ENCODE measurements at places on chromosomes 16 and 17.

DNA sequence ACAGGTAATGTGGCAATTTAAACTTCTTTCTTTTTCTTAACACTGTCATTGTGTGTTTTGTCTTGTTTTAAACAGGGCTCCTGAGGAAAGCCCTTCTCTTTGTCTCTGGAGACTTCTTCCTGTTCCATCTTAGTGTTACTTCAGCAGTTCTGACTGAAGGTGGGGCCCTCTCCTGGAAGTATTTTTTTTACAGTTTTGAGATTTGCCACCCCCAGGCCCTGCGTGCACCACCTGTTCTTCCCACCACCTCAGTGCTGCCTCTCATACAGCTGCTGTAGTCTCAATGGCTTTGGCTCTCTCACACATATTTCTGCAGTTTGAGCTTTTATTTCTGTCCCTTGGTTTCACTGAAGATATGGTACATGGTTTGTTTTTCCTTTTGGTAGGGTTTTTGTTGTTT lies 52.5 kb upstream of the ALDH3A1 start:
- no peak for DNase-seq

GRCh38 chr16:89489040-89489897 lies 1.1 kb downstream of the ANKRD11 start:
- peak; percentile 84 for DNase-seq

DNA sequence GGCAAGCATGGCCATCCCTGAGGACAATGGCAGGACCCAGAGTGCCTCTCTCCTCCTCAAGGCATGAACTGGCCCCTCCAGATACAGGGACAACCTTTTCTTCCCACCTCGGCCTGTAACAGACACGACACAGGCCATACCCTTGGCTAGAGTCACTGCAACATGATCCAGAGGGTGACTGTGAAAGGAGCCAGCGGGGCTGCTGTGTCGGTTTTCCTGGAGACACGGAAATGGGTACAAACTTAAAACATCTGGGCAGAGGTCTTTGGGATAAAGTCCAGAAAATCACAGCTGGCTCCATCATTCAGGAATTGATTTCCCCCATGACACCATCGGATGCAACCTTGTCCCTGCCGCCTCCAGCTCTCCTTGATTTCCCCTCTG lies 5.3 kb downstream of the CEP295NL start:
- no peak for DNase-seq

GRCh38 chr17:58236394-58236793 lies 2.0 kb upstream of the LPO start:
- DNase-seq: no peak

DNA sequence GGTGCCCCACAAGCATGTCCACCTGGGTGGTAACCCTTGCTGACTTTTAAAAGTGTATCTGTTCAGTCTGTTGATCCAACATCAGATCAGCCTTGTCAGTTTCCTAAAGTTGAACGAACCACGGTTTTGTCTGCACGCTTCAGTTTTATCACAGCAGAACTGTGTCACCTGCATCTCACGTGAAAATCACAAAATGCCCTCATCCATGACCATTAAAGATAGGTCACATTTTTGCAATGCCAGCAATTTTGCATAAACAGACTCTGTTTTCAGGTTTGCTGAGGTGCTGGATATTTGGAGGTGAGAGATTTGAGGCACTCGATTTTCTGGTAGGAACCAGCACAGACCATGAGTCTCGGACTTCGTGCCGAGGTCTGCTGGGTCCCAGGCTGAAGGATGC lies 3.0 kb downstream of the METRNL start:
- no peak for DNase-seq

- DNase-seq: no peak
Observed at GRCh38 chr16:13289515-13289914, 388.1 kb downstream of the SHISA9 start.

DNA sequence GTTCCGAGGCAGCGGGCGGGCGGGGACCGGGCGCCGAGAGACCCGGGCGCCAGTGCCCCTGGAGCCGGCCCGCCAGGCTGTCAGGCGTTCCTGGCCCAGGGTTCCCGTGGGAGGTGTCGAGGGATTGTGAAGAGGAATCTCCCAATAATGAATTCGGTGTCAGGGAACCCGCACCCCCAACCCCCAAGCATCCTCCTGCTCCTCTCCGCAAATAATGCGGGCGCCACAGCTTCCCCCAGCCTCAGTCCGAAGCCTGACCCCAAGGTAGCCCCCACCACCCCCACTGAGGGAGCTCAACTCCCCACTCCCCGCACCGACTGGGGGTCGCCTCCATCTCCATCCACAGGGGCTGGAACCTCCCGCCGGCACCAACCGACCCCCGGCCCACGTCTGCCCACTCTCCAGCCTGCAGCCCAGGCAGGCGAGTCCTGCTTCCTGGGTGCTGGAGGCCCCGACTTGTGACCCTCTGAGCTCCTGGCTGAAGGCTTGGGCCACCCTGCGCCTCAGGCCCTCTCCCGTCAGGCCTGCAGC lies 641 bp upstream of the CASKIN1 start:
- DNase-seq: no peak

GRCh38 chr16:52597073-52597771 lies 50.3 kb upstream of the TOX3 start:
- DNase-seq: no peak

DNA sequence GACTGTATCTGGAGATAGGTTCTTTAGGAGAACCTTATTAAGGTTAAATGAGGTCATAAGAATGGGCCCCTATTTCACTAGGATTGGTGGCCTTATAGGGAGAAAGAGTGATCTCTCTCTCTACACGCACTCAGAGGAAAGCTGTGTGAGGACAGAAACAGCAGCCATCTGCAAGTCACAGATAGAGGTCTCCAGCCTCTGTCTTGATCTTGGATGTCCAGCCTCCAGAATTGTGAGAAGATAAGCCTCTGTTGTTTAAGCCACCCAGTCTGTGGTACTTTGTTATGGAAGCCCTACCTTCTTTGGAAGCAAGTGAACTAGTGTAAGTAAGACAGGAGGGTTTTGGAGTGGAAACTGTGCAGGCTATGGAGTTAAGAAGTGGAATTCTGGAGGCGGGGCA lies 93.2 kb downstream of the ELAC2 start:
- no peak for DNase-seq

DNA sequence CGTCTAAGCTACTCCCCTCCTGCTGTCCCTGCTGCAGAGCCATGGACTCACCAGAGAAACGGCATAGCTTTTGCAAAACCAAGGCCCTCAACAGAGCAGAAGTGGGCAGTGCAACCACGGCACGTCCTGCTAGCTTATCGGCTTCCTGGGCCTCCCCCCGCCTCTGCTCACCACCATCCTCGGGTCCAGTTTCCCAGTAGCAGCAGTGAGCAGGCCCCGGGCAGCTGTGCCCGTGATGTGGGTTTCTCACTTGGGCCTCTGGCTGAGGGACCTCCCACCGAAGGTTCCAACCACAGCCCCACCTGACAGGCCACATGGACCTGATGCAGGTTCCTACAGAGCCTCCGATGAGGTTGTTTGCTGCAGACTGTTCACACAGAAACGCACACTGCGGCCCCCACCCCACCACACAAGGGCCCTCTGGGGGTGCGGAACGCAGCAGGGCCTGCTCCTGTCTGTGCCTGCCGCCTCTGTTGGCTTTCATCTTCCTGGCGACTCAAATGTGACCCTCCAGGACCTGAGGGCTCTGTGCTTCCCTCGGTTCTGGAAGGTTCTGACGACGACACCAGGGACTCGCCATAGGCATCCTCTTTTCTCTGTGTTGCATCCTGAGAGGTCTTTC lies 24.8 kb downstream of the PDIA2 start:
- DNase-seq: no peak

DNA sequence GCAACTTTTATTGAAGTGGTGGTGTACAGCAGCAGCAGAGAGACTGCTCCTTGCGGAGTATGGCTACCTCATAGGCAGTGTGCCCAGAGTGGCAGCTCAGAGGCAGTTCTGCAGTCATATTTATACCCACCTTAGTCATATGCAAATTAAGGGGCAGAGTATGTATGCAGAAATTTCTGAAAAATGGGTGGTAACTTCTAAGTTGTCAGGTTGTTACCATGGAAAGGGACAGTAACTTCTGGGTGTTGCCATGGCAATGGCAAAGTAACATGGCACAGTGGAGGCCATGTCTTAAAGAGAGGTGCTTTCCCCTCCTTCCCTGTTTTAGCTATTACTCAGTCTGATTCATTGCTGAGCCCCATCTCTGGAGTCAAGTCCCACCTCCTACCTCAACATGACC lies 53.4 kb downstream of the MEOX1 start:
- peak; percentile 80 for DNase-seq

DNA sequence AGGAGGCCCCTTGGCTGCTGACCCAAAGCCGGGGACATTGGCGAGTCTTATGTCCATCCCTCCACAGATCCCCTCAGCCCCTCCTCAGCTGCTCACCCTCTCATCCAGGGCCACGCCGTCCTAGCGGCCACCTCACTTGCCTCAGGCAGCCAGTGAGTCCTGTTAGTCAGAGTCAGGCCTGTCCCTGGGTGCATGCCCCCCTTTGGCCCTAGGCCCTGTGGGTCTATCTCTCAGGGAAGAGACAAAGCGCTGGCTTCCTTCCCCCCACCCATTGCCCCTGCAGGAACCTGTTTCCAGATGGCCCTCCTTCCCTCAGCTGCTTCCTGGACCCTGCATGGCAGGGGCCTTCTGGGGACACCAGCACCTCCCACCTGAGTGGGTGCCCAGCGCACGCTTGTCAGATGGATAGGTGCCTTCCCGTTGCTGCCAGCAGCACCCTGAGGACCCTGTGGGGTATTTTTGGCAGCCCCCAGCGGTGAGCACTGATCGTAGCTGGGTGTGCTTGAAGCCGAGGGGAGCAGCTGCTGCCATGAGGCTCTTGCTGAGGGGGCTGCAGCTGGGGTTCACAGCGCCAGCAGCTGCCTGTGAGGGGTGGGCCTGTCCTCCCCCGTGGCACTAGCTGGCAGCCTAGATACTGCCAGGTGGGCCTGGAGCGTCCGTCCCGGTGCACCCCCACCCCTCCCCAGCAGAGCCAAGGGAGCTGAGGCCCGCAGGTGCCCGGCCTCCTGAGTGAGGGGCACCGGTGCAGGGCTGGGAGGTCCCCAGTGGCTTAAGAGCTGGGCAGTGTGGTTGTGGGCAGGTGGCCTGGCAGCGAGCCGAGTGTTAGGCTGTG lies 8.4 kb downstream of the DBNDD1 start:
- DNase-seq: no peak

DNA sequence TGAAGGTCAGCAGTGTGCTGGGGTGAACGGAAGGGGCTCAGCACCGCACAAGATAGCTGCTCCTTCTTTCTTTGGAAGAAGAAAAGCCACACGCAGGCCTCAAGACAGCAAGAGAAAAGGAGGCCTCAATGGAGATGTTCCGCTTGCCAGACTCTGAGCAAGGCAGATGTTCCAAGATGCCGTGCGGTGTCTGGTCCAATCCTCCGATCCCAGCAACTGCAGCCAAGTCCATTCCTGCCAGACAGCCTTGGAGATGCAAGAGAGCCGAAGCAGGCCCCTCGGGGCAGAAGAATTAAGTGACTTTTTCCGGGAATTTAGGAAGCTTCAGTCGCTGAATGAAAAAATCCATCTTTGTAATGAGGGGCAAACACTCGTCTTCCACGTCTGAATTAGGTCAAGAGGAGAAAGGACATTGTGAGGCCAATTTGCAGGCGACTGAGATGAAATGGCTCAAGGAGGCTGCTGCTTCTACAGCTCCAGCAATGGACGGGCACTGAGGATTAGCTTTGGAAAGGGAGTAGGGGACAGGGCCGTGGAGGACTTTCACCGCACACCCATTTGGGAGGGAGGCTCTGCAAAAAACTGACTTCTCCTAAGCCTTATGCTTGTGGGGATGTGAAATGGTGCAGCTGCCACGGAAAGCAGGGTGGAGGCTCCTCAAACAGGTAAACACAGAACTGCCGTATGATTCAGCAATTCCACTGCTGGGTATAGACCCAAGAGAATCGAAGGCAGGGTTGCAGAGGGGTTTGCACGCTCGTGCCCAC lies 44.7 kb downstream of the RPH3AL start:
- DNase-seq: no peak

GRCh38 chr16:71771571-71771970 lies 37.1 kb downstream of the AP1G1 start:
- no peak for DNase-seq

GRCh38 chr16:62543516-62543915 lies 507.3 kb upstream of the CDH8 start:
- no peak for DNase-seq

DNA sequence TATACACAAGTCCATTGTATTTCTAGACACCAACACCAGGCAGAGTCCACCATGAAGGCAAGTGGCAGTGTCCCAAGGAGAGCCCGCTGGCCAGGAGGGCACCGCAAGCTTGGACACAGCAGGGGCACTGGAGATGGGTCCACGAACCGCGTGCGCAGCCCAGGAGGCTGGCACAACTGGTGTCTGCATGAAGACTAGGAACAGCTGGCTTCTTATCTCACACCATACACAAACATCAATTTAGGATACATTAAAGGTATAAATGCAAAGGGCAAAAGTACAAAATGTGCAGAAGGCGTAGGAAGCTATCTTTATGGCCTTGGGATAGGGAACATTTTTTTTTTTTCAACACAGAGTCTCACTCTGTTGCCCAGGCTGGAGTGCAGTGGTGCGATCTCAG lies 52.4 kb downstream of the ANKRD11 start:
- DNase-seq: no peak

DNA sequence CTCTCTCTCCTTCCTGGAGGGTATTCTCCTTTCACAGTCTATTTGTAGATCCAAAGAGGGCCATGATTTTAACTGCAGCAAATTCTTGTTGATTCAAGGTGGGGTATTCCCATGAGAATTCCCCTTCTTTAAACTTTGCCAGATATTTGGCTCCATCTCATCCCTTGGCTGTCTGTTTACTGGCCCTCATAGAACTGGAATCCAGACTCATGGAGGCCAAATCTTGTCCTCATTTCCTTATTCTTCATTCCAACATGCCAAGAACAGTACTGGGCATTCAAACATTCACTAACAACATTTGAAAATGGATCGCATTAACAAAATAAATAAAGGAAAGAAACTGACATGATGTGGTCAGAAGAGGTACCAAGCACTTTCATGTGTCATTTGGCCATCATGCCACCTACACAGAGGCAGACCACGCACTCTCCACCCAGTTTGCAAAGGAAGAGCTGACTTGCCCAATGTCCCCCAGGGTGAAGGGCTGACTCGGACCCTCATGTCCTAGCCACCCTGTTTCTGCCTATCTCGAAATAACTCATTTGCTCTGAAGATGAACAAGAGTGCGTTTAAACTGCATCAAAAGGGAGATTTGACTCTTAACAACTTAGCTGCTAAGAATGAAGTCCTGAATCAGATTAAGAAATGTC lies 23.1 kb upstream of the SLC35B1 start:
- DNase-seq: no peak

GRCh38 chr17:9725575-9725974 lies 65.8 kb downstream of the DHRS7C start:
- DNase-seq: no peak

DNA sequence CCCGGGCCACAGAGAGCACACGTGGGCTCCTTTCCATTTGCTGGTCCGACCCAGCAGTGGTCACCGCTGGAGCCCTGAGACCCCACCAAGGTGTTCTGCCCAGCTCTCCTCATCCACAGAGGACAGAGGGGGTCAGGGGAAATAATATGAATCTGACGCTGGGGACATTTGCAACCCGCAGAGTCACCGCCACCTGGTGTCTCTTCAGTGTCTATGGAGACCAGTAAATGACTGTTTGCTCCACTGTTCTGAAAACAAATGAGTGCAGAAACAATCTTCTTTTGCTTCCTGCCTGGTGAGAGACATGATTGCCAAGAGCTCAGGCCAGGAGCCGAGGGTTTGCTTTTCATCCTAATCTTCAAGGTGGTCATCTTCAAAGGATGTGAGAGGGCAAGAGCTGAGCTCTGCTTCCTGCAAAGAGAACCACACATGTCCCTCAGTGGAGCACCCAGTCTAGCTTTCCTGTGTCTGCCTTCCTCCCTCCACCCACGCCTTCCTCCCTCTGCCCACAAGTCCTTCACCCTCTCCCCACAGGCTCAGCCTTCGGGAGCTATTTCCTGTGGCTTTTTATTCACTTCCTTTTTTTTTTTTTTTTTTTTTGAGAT lies 14.7 kb upstream of the KLHDC4 start:
- DNase-seq: peak; percentile 87

All from stimulated activated CD4-positive, alpha-beta T cell treated with anti-CD3 and anti-CD28 coated beads, Interleukin-15, amount 100 ng/mL, for 24 hours (primary cell).